ENCODE measurements at places on chromosomes 6 and 20.

GRCh38 chr6:152636609-152637295 lies 410 bp downstream of the SYNE1 start:
- no peak for DNase-seq

- no peak for DNase-seq
These were observed 73.2 kb downstream of the ROS1 start for GRCh38 chr6:117352466-117353081.

DNA sequence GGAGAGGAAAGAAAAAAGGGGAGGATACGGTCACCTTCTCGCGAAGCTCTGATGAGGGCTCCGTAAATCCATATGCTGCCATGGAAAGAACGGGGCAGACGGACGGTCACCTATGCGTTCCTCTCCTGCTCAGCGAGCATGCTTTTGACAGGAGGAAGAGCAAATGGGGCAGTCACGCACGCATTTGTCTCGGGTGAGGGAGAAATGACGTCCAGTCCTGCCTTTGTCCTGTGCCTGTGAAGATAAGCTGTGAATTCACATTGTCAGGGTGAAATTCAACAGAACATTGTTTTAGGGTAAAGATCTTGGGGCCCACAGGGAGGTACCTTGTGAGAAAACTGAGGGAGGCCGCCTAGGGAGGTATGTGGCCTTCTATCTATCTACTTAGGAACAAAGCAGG lies 83.8 kb downstream of the IRF4 start:
- DNase-seq = no peak

GRCh38 chr6:15475872-15476271 lies 187.0 kb downstream of the DTNBP1 start:
- DNase-seq = no peak

DNA sequence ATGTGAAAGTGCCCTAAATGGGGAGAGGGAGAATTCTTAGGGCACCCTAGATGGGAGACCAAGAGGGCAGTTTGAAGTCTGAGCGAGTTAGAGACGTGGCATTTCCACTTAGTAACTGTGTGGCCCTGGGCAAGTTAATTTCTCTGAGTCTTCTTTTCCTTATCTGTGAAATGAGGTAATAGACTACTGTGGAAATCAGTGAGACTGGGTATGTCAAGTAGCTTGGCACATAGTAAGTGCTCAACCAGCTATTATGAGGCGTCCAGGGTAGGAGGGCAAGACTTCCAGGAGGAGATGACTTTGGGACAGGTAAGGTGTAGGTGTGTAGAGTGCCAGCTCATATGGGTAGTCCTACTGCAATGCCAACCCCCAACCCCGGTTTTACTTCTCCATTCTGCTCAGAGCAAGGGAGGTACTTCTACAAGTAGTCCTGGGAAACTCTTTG lies 770 bp downstream of the KIF3B start:
- peak; percentile 6 for DNase-seq

DNA sequence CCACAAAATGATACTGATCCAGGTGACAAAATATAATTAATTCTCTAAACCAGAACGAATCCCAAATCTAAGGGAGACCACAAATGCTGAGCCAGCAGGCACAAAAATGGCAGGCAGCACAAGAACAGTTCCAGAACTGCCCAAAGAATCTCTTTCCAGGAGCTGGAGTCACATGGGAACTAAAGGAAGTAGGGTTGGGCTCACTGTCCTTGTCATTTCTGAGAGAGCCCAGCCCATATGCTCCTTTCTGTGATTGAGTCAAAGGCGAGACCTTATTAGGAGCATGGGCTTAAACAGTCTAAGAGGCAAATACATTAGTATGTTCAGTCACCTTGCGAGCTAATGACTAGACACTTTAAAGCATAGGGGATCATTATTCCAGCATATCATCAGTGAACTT lies 327.6 kb upstream of the ARID1B start:
- no peak for DNase-seq

- DNase-seq = no peak
These were observed 1.6 kb downstream of the CEP43 start for GRCh38 chr6:167000759-167001158.

DNA sequence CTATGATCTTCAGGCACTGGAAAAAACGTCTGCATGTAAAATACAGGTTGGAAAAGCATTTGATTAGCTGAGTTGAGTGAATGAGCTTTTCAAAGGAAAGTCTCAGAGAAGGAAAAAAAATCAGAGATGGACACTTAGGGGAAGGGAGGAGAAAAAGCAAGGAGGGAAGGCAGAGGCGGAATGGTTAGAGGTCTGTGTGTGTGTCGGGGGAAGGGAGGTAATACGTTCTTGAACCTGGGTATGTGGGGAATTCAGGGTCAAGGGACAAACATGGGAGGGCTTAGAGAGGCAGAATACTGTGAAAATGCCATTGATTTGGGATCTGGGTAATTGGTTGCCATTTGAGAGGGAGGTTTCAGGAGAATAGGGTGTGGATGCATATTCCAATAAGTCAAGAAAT lies 5.1 kb downstream of the PRRT1 start:
- no peak for DNase-seq

GRCh38 chr6:168137024-168137423 lies 58.0 kb upstream of the FRMD1 start:
- DNase-seq = no peak

DNA sequence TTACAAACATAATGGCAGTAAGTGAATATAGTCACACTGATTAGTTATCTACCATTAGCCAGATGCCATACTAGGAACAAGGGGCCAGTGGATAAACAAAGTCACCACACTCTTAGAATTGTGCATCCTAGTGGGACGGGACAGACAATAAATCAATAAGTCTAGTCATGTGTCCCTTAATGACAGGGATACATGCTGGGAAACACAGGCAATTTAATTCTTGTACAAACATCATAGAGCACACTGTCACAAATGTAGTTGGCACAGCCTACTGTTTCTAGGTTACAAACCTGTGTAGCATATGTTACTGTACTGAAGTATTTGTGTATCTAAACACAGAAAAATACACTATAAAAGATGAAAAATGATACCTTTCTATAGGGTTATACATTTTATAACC lies 123.0 kb upstream of the FAM184A start:
- no peak for DNase-seq

DNA sequence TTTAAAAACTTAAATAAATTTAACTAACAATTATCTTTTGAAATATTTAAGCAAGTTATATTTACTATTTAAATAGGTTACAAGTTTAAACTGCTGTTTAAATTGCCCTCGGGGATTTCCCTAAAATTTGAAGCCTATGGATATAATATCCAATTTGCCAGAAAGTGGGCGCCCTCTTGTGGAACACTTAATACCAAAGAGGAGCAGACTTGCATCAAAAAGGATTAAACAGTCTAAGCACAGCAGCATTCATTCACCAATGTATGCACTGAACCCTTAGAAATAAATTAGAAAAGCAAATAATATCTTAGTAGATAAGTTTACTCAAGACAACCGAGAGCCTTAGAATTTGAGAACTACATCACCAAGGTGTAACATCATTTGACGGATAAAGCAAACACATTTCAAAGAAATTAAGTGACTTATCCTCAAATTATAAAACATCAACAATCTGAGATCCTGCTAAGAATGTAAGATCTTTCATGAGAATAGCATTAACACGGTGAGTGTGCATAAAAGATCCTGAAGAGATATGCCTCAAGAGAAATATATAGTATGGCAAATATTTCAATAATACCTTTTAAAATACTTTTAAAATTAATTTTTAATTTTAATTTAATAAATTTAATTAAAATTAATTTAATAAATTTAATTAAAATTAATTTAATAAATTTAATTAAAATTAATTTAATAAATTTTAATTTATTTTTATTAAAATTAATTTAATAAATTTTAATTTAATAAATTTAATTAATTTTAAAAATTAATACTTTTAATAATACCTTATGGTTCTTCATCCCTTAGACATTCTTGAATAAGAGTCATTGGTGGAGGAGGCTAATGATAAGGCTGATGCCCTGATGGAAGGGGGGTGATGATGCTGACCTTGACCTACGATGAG lies 11.5 kb upstream of the MEP1A start:
- no peak for DNase-seq

GRCh38 chr6:28537065-28537464 lies 11.4 kb downstream of the GPX5 start:
- no peak for DNase-seq

GRCh38 chr6:147262946-147263345 lies 58.7 kb downstream of the STXBP5 start:
- DNase-seq = no peak

- no peak for DNase-seq
These were observed 144.3 kb upstream of the TENT5A start for GRCh38 chr6:81896525-81897503.

- no peak for DNase-seq
These were observed 3.6 kb upstream of the PHF1 start for GRCh38 chr6:33407132-33407718.

- DNase-seq = no peak
These were observed 5.6 kb upstream of the ADGRF1 start for GRCh38 chr6:47047479-47048407.

- no peak for DNase-seq
These were observed 591 bp upstream of the DCBLD1 start for GRCh38 chr6:117481926-117482239.

DNA sequence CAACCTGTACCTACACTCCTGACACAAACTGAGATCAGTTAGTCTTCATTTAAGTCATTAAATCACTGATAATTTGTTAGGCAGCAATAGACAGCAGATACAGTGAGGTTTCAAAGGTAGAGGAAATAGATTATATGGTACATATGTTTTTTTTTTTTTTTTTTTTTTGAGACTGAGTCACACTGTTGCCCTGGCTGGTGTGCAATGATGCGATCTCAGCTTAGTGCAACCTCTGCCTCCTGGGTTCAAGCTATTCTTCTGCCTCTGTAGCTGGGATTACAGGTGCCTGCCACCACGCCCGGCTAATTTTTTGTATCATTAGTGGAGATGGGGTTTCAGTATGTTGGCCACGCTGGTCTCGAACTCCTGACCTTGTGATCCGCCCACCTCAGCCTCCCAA lies 38.2 kb upstream of the KIF13A start:
- DNase-seq = no peak

DNA sequence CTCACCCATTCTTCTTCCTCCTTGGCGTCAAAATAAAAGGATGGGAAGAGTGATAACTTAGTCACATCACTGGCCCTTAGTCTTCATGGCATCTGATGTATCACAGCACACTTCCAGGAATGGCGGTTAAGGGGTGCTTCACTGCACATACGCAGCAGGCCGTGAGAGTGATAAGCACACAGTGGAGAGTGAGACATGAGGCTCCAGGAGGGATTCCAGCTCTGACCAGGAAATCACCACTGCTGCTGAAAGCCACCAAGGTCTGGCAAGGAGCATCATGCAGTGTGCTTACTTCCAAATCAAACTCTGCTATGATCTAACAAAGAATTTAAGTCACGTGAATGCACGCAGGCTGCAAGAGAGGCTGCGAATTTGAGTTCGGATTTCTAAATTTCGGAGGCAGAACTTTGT lies 62.4 kb downstream of the ARID1B start:
- DNase-seq = no peak

DNA sequence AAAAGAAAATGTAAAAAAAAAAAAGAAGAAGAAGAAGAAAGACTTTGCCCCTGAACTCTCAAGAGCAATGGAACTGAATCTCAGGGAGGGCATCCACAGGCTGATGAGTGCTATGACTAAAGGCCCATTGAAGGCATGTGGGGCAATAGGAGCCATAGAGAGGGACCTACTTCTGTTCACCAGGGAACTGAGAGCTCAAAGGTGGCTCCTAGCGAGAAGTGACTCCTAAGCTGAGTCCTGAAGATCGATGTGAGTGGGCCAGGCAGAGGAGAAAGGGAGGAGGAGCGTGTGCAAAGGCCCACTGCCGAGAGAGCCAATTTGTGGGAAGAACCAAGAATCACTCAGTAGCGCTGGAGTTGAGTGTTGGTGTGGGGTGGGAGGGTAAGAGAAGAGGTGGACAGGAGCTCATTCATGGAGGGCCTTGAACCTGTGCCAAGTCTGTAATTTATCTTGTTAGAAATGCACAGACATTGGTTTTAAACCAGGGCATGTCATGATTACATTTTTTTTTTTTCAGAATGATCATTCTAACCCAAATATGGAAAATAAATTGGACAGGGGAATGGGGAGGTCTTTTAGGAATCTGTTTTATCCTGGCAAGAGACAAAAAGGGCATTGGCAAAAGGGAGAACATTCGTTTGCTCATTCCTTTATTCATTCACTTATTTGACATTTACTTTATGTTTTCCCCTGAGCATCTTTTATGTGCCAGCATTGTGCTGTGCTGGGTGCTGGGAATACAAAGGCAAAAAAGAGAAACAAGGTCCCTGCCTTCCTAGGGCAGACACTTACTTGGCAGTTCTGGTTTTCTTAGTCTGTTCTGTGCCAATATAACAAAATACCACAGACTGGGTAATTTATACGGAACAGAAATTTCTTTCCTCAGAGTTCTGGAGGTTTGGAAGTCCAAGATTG lies 67.4 kb upstream of the DSP start:
- no peak for DNase-seq

GRCh38 chr20:37907677-37908401 lies 4.9 kb downstream of the VSTM2L start:
- no peak for DNase-seq

- no peak for DNase-seq
These were observed 7.5 kb downstream of the BEND6 start for GRCh38 chr6:56962441-56962840.

GRCh38 chr6:162591517-162591916 lies 136.0 kb downstream of the PRKN start:
- DNase-seq = no peak
